Renal cortex interstitium (tissue), 15 donors: ENCODE measurements at places on chromosomes 2 and 18. TPM values are rescaled to one million over a fixed set of nuclear protein-coding genes. Genes with fewer than 3 reads are reported as not detected.

The KIDINS220 gene
- 88.5 TPM for polyA plus RNA-seq

The RGPD4 gene
- not detected for polyA plus RNA-seq

The DHX57 gene
- polyA plus RNA-seq, result 44.3 TPM

The VIL1 gene
- 21.3 TPM for polyA plus RNA-seq

The DSG4 gene
- polyA plus RNA-seq, result 0.05 TPM

The PTPRM gene
- 92.6 TPM for polyA plus RNA-seq

The VSNL1 gene
- polyA plus RNA-seq, result 5.2 TPM

The RAB6D gene
- polyA plus RNA-seq, result 2.1 TPM

The MBD5 gene
- polyA plus RNA-seq, result 42.7 TPM

DNA sequence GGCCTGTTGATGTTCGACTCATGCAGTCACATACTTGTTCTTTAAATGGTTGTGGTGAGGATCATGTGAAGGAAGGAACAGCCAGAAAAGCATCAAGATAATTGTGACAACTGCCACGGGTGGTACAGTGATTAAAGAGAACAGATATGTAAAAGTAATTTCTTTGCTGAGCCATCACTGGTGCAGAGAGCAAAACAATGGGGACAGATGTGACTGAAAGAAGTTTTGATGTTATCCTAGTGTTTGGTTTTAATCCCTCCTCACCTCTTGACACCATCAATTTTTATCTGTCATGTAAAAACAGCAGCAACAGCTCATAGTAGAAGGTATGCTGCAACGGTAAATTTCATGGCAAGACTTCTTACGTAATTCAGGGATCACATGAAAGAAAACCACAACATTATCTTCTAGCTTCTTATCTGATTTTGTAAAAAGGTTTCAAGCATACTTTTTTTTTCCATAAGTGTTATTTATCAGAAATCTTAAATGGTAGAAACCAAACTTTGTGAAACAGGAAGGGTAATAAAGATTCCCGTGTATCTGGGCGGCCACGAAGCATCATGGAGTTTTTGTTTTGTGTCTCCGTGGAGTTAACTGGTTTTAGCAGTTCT is 65.2 kb downstream of the PLCL1 start:
- no peak for DNase-seq

DNA sequence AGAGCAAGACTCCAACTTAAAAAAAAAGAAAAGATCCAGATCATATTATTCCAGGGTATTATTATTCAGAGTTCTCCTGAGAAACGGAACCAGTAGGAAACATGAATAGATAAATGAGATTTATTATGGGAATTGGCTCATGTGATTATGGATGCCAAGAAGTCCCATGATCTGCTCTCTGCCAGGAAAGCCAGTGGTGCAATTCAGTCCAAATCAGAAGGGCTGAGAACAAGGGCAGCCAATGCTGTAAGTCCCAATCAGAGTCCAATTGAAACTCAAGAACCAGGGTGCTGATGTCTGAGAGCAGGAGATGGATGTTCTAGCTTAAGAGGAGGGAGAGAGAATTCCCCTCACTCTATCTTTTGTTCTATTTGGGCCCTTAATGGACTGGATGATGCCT is 7.8 kb downstream of the SCYGR2 start:
- DNase-seq, result no peak

GRCh38 chr2:60862642-60863041 is 18.7 kb upstream of the REL start:
- no peak for DNase-seq

DNA sequence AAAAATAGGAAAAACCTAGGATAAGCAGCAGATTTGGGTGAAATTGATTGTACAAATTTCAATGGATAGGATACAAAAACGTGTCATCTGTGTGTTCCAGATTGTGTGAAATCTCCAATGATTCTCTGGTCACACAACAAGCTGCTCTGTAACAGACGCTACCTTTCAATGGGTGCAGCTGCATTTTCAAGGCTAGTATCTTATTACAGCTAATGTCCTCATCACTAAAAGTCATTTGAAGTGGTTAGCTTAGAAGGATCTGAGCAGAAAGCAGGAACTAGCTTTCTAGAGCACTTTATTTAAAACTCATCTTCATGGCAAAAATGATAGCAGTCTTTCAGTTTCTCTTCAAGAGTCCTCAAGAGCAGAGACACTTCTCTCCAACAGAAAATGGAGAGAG is 364.6 kb downstream of the LRP1B start:
- no peak for DNase-seq

- DNase-seq, result no peak
Observed at GRCh38 chr2:44972771-44973535, 31.5 kb downstream of the SIX3 start.

DNA sequence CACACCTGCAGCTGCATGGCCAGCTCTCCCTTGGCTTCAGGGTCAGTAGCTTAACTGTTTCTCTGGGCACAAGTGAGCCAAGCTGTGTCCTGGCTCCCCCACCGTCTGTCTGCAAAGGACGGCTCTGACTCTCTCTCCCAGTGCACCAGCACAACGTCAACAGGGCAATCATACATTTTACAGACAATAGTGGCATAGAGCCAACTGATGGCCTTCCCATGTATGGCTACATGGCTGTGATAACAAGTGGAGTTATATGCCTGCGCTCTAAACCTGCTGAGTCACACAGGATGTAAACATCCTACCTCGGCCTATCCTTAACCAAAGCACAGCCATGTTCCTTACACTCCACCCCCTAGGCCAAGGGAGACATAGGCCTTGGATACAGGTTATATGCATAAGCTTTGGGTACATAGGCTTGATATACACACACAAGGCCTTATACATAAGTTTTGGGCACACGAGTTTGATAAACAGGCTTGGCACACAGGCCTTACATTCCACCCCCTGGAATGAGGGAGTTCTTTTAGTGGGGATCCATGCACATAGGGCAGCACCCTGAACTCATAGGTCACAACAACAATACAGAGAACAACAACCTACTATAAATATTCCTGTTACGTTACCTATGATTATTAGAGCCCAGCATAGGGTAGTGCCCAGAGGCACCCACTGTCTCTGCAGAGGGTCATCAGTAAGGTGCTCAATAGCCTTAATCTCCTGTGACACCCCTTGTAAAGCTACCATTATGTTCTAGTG is 17.7 kb downstream of the PHOSPHO2 start:
- no peak for DNase-seq

DNA sequence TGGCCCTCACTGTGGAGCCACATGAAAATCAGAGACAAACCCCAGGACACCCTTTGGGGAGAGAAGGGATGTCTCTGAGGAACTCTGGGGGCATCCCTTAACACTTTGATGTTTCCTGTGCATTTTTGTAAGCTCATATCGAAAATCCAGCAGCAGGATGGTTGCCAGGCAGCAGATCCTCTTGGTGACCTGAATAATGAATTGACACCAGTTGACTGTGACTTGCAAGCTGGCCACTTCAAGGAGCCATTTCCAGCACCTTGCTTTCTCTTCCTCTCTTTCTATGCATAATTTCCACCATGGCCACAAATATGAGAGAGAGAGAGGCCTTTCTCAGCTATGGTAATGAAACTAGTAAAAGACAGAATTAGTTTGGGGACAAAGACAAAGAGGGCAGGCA is 91.7 kb downstream of the NRP2 start:
- DNase-seq, result no peak

DNA sequence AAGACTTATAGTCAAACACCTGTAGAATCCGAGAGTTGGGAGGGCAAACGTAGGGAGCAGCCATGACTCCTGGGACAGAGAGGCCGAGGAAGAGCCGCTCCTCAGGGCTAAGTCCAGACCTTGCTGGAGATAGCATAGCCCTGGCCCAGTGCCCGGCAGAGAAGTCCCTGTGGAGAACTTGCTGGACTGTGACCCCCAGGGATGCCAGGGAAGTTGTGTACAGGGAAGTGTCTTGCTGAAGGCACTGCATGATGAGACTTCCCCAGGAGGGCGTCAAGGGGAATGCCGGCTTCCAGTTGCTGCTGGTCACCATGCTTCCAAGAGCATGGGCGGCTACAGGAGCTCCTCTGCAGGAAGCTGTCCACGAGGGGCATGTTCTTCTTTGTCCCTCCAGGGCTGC is 8.6 kb upstream of the CNDP1 start:
- DNase-seq, result no peak

- no peak for DNase-seq
Observed at GRCh38 chr2:163591461-163591860, 144.3 kb downstream of the FIGN start.

GRCh38 chr2:39779341-39779851 is 338 bp upstream of the THUMPD2 start:
- no peak for DNase-seq

- peak; percentile 65 for DNase-seq
Observed at GRCh38 chr2:113324684-113325160, 46.0 kb upstream of the PAX8 start.

- DNase-seq, result no peak
Observed at GRCh38 chr2:8486141-8486540, 195.7 kb upstream of the ID2 start.

- no peak for DNase-seq
Observed at GRCh38 chr2:96498021-96498431, 7.1 kb downstream of the NEURL3 start.

GRCh38 chr18:25457601-25458000 is 105.6 kb upstream of the ZNF521 start:
- DNase-seq, result no peak

DNA sequence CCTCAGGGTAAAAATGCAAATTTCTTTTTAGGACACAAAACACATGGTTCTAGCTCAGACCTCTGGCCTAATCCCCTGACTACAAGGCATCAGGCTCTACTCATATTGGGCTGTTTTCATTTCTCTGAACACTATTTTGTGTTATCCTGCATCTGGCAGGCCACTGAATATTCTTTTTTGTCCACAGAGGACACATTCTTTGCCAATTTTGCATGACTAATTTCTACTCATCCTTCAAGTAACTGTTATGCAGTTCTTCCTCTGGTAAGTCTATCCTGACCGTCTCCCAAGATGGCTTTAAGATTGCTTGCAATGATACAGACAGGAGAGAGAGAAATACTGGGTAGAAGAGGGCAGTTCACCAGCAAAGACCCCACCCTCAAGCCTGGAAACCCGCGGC is 107.6 kb upstream of the RGPD4 start:
- no peak for DNase-seq

DNA sequence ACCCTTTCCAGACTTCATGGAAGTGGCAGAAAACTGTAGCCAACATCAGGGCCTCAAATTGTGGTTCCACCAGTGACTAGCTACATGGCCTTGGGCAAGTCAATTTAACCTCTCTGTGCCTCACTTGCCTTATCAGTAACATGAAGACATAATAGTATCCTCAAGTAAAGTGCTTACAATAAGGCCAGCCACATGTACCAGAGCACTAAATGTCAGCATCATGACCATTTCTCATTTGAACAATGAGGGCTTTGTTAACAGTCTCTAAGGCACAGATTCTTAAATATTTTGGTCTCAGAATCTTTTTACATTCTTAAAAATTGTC is 5.8 kb upstream of the KCMF1 start:
- DNase-seq, result no peak

GRCh38 chr2:104026725-104027124 is 827.2 kb upstream of the POU3F3 start:
- no peak for DNase-seq

DNA sequence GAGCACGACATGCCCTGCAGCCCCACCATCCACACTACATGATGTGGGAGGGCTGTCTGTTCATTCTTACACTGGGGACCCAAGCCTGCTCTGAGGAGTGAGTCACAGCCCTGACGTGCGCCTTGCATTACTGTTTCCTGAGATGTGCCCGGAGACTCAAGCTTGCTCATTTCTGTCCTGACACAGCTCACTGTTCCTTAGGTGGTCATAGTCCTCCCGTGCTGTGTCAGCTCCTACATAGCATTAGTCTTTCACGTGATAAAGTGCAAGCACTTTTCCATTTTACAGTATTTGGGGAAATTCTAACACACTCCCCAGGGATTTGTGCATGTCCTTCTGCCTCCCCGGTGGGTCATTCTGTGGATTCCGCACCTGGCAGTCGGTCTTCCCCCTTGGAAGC is 46.2 kb upstream of the TRIM43B start:
- DNase-seq, result no peak

DNA sequence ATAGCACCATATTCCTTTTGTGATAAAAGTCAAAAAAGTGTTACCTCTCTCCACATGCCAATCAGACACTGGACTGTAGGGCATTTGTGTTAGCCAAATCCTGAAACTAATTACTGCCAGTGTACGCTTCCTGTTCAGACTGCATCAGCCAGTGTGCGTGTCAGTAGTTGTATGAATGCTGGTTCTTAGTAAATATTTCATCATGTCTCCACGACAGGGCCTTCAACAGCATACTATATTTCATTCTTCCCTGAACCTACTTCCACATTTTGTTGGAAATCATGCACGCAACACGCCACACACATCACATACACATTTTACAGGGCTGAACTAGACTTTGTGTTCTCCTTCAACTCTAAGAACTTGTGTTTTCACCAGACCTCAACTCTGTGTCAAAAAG is 77.5 kb downstream of the EPB41L3 start:
- DNase-seq, result no peak

GRCh38 chr2:128280158-128280871 is 38.4 kb downstream of the HS6ST1 start:
- no peak for DNase-seq

- DNase-seq, result no peak
Observed at GRCh38 chr2:227739351-227739750, 6.3 kb upstream of the SCYGR8 start.

DNA sequence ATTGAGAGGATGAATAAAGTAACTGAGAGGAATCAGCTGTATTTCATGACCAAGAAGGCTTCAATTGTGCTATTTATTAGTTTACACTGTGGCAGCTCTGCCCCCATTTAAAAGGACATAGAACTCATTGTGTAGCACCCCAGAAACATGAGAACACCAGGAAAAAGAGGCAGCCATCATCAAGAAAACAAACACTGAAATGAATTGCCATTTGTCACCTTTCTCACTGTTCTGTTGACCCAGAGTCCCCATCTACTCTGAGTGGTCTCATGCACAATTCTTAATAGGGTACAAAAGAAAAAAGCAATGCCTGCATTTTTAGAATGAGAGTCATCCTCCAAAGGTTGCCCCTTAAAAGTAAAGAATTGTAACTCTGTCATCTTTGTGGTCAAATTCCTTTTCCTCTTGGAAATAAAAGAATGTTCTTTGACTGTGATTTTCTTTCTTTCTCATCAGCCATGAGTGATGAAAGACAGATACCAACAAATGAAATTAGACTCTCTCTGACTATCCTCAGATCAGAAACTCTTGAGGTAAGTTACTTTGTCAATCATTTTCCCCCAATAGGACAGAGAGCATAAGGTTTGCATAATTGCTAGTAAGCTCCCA is 1941.9 kb upstream of the PIK3C3 start:
- DNase-seq, result no peak

- DNase-seq, result no peak
Observed at GRCh38 chr18:9943311-9943710, 29.5 kb downstream of the VAPA start.

GRCh38 chr2:174914853-174915760 is 90.1 kb downstream of the CHN1 start:
- DNase-seq, result no peak

DNA sequence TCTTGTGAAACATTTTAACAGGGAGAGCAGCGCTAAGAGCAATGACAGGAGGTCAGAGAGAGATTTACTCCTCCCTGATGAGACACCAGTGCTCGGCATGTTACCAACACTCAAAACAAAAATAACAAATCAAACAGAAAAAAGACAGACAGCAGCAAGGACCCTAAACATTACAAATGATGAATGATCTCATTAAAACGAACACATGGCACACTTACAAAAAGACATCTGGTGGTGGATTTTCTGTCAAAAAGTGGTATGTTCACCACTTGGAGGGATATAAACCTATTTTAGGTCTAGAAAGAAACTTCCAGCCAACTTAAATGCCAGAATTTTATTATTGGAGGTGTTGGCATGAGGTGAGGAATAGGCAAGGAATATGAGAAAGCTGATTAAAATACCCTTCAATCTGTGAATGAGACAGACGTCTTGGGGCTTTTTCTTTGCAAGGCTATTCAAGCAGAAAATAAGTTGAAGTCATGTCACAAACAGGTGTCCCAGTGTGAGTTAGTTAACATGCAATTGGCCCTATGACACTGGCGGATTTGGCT is 112.8 kb downstream of the PRELID3A start:
- DNase-seq, result no peak
